ENCODE measurements at places on chromosomes 7 and 10.

GRCh38 chr7:155190688-155191087, 107.0 kb upstream of the INSIG1 start:
- peak; percentile 63 for DNase-seq

GRCh38 chr10:125375210-125375609, 214.8 kb upstream of the CTBP2 start:
- no peak for DNase-seq

DNA sequence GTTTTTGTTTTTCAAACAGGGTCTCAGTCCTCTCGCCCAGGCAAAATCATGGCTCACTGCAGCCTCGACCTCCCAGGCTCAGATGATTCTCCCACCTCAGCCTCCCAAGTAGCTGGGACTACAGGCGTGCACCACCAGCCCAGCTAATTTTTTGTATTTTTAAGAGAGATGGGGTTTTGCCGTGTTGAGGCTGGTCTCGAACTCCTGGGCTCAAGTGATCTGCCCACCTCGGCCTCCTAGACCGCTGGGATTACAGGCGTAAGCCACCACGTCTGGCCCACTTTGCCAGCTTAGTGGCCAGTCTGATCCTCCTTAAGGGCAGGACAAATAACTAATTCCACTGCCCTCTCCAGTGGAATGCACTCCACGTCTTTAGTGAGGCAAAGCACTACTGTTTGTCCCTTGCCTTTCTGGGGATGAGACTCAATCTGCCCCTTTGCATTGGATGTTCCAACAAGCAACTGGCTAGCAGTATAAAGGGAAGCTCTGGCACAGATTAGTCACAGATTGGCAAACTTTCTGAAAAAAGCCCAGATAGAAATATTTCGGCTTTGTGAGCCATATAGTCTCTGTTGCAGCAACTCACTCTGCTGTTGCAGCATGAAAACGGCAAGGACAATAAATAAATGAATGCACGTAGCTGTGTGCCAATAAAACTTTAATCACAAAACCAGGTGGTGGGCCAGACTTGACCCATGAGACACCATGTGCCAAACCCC, 143.8 kb upstream of the RHEB start:
- DNase-seq, result no peak

GRCh38 chr7:46551603-46552002, 630.5 kb upstream of the IGFBP3 start:
- no peak for DNase-seq

DNA sequence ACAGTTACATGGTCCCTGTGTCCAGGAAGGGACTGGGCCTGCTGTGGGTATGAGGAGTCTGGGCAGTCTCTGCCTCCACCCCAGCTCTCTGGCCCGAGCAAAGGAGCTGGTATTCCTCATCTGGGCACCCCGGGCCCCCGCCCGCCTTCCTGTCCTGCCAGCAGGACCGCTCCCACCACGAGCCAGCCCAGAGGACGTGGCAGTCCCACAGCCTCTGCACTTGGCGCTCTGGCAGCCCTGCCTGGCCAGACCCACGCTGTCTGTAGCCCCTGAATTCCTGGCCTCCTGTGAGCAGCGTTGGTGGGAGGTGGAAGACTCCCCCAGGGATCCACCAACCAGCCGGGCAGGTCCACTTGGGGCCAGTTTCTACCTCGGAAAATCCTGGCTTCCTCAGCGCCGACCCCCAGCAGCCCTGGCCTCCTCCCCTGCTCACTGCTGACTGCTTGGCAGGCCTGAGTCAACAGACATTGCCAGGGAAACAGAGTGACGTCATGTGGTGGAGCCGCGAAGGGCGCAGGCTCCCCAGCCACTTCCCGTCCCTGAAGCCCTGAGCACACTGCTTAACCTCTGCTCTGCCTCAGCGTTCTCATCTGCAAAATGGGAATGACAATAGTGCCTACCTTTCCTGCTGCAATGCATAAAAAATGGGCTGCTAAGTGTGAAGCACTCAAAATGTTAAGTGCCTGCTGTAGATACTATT, 21.6 kb upstream of the LIMK1 start:
- DNase-seq, result peak; percentile 82

- DNase-seq, result no peak
Observed at GRCh38 chr10:123459371-123460091, 206.6 kb upstream of the GPR26 start.

GRCh38 chr10:8183241-8183704, 128.8 kb downstream of the GATA3 start:
- DNase-seq, result peak; percentile 92

DNA sequence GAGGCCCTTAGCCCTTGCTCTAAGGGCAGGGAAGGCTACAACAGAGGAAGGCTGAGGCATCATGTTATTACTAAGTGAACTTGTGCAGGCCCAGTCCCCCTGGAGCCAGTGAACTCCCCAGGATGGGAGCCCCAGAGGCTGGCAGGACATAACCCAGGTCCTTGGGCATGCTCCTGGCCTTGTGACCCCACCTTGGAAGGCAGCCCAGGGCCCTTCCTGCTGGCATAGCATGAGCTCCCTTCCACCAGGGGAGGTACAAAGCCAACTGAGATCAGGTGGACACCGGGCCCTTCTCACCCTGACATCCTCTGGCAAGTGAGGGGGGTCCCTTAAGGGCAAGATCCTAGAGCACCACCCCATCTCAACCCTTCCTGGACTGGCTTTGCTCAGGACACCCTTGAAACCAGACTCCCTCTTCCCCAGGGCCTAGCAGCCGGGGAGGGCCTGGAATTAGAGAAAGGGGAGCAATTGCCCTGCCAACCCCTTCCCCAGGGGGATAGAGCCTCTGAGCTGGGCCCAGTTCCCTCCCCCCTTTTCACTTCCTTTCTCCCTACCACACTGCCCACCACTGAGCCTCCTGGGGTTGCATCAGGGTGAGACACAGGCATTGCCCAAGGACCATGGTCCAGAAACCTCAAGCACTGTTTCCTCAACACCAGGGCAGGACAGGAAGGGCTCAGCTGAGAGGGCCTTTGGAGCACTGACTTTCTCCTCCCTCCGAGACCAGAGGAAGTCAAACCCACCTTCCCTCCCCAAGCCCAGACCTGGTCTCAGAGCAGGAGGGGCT, 1.8 kb upstream of the VSIR start:
- DNase-seq, result peak; percentile 92

DNA sequence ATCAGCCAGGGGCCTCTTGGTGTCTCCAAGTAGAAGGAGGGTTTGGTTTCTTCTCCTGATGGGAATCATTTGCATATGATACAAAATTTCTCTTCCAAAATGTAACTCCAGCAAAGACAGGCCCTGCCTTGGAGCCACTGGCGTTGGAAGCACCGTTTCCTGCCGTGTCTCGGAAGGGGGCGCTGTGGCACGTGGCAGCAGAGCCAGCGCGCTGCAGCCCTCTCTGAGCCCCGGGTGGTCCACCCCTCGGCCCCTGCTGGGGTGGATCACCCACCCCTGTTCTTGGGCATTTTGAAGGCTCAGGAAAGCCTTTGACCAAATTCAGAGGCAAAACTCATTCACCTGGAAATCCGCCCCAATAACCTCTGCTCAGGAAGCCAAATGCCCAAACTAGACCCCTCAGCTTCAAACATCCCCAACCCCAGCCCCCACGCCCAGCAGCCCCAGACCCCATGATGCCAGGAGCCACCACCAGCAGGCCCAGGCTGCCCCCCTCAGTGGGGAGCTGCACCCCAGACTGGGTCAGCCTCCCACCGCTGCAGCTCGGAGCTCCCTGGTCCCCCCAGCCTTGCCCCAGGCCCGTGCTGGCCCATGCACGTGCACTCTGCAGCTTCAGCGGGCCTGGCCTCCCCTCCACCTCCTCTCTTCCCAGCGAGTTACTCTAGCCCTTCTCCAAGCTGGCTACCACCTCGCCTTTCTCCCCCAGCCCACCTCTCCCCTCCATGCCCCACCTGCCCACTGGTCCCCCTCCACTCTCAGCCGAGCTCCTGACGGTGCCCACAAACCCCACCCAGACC, 29.5 kb upstream of the ELFN1 start:
- DNase-seq, result no peak

DNA sequence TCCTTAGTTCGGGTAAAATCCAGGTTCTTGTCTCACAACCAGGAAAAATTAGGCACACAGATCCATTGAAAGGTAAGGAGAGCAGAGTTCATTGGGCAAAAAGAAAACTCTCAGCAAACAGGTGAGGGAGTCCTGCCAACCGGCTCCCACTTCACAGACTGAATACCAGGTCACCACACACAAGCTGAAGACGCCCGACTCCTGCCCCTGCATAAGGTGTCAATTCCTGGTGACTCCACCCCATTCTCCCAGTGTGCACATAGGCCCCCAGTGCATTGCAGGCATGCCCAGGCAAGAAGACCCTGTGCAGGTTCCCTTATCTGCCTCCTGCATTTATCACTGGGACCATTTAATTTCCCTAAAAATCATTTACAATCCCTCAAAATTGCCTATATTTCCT, 354.6 kb downstream of the LRRTM3 start:
- DNase-seq, result no peak

GRCh38 chr7:19772306-19772705, 1.1 kb downstream of the TMEM196 start:
- no peak for DNase-seq

- DNase-seq, result no peak
Observed at GRCh38 chr7:35652124-35652523, 42.8 kb downstream of the HERPUD2 start.

- no peak for DNase-seq
Observed at GRCh38 chr10:118356628-118357027, 14.5 kb upstream of the FAM204A start.

- DNase-seq, result no peak
Observed at GRCh38 chr7:133401225-133401624, 148.3 kb downstream of the EXOC4 start.

DNA sequence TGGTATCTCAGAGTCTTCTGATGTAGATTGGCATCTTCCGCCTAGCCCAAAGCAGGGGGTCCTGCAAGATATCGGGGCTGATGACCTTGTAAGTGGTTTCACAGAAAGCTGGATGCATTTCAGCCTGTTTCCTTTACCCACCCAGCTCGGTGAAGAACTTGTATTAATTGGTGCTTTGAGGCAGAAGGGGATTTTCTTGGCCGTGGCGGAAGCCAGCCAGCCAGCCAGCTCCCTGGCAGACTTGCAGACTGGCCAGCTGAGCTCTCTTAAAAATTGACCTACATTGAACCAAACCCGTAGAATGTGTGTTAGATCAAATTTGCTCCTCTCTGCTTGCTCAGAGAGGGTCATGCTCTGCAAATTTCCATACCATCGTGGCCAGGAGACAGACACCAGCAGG, 218.4 kb downstream of the ADAM12 start:
- no peak for DNase-seq

DNA sequence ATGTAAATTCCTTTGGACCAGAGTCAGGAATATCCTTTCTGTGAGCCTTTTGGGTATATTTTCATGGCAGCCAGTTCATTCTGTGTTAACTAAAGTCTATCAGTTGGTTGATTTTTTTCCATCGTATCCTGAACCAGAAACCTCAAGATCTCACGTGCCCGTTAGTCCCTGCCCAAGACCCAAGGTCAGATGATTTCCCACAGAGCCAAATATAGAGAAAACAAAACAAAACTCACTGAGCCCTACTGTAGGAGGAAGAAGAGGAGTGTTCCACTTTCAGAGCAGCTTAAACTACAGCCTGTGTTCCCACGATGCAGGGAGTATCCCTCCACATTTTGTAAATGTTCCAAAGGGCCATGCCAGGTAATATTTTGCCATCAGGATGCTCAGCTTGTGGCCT, 96.0 kb upstream of the ADO start:
- DNase-seq, result peak; percentile 71

GRCh38 chr7:132206594-132206993, 369.7 kb downstream of the PLXNA4 start:
- no peak for DNase-seq

- no peak for DNase-seq
Observed at GRCh38 chr10:29022513-29022912, 266.4 kb upstream of the LYZL1 start.

DNA sequence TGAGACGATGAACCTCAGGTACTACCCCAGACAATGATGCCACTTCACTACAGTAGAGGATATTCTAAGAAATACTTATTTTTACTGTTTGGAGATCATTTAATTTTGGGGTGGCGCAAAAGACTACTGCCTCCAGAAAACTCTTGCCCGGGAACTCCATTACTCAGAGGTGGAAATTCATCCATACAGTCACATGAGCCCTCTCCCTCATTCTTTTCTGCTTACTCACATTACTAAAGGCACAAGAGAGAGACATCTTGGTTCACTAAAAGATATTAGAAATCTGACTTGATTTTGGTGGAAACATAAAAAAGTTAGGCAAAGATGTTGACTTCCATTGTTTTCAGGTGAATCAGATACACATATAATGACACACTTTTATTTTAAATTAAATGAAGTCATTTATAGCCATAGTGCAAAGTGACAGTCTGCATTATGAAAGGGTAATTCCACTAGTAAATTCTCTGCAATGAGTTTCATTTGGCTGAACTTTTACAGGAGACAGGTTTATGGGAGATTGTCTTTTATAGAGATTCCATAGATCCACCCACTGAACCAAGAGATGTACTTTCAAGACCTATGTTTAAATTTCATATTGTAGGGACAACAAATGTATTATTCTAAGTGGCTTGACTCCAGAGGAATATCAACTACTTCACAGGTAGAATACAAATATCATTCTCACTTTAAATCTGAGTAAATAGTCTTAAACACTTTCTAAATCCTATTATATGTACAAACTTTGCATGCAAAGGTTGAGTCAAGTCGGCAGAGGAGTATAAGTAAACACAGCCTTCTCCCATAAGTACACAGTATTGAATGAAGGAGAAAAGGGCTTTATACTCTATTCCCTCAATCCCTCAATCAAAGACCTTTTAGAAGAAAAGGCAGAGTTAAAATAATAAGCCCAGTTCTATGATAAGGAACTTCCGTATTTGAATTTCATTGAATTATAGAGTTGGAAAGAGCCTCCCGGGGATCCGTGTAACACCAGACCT, 18.8 kb downstream of the NEBL start:
- no peak for DNase-seq

GRCh38 chr10:125048094-125048864, 106.4 kb downstream of the ZRANB1 start:
- peak; percentile 96 for DNase-seq

DNA sequence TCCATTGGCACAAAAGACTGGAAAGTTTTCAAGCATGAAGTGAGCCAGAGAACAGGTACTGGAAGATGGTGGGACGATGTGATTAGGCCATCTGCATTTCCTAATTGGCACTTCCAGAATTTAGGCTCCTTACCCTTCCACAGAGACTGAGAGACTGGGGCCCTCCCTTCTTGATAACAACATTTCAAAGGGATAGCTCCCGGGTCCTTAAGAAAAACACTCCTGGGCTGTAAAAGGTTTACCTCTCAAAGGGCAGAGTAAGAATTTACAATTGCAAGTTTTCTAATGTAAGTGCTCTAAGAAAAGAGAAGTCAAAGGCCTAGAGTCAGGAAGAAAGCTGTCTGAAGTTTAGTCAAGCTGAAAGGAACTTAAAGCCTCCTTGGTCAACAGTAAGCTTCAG, 559.5 kb upstream of the C7orf33 start:
- no peak for DNase-seq

DNA sequence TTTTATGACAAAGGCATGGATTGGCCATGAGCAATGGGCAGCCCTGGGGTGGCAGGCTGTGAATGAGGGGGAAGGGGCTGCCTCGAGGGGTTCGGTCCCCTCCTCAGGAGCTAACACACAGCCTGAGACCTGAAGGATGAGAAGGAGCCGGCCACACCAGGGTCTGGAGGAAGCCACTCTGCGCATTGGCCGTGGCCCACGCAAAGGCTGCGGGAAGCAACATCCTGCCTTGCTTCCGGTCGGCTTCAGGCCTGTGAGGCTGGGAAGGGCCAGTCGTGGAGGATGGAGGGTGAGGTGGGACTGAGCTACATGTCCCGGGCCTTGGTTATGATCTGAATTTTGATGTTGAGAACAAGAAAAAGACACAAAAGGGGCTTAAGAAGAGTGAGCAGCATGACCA, 49.4 kb downstream of the RGS10 start:
- no peak for DNase-seq

- peak; percentile 40 for DNase-seq
Observed at GRCh38 chr7:72023926-72024325, 388.2 kb downstream of the CALN1 start.
